ENCODE measurements at places on chromosomes 7 and 10.

GRCh38 chr7:113285411-113285810 is 167.1 kb upstream of the SMIM30 start:
- no peak for DNase-seq

DNA sequence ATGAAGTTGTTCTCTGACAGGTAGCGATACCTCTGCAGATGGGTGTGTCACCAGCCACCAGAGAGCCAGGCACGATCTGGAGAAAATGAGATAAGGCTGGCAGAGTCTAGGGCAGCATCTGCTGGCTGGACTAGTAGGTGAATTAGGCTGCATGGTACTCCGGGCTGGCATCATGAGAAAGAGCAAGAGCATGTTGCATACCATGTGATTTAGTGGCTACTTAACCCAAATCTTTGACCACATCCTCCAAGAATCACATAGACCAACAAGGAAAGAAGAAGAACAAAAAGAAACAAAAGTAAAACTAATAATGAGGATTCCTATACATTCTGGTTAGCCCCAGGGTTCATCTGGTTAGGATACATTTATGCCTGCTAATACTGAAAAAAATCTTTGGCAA is 23.4 kb upstream of the FAM170B start:
- no peak for DNase-seq

DNA sequence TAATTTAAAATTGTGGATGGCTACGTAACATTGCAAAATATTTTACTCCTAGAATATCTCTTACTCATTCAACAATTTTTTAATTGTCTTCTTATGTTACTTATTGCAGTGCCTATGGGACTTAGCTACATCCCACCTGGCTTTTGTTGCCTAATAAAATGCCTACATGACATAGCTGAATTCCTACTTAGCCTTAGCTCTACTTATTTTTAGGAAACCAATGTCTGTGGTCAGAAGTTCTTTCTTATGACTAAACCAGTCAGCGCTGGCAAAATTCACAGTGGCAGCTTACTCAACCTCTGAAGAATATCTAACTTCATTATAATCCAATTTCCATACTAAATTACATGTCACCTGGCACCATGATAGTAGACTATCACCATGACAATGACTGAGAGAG is 1612.4 kb upstream of the LRRTM3 start:
- DNase-seq, result peak; percentile 65

GRCh38 chr10:70886921-70887665 is 1.3 kb downstream of the PCBD1 start:
- no peak for DNase-seq

GRCh38 chr7:130481898-130482297 is 10.0 kb upstream of the MEST start:
- DNase-seq, result no peak
